ENCODE measurements at places on chromosomes 3 and 15.
A peak's percentile ranks its signal among the peaks of the same experiment; 100 is the strongest.

DNA sequence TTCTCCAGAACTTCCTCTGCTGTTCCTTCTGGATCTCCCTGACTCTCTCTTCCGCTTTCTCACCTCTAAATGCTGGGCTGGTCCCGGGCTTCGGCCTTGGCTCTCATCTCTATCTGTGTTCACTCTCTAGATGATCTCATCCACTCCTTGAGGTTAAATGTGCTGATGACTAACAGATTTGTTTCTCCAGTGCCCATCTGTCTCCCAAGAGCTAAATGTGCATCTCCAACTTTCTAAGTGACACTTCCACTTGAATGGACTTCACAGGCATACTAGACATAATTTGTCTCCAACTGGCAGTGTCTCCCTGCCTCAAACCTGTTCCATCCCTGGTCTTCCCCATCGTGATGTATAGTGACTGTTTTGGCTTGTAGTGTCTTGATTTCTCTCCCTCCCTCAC lies 95.3 kb downstream of the ITPR1 start:
- peak; percentile 26 for DNase-seq

DNA sequence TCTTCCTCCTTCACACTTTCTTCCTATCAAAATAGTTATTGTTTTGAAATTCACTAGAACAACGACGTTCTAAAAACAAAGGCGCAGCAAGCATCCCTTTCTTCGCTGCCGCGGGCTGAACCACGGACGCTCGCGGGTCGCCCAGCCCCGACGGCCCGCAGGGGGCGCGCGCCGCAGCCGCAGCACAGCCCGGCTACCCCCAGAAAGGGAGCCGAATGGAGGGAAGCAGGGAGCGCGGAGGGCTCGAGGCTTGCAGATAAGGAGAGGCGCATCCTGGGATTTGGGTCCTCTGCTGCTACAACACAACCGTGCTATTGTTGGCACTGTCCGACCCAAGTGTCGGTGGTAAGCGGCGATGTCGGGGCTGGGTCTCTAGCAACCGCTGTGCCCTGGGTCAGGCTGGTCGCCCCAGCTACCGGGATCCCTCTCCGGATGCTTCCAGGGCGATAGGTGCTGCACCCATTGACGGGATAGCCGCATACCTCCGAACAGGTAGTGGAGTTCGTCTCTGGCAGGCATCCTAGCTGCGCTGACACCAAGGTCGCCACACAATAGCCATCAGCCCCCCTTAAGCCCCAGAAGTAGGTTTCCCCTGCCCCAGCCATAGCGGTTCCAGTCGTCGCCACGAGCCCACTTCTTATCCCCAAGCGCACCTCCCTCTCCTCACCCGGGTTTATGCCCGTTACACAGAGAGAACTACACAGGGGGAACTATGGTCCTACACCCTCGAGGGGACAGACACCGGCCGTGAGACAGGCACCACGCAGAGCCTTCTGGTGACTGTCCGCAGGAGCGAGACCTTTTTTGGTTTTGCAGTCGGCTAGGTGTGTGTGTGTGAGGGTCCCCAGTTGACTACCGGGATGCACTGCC lies 6.0 kb downstream of the ONECUT1 start:
- no peak for DNase-seq

DNA sequence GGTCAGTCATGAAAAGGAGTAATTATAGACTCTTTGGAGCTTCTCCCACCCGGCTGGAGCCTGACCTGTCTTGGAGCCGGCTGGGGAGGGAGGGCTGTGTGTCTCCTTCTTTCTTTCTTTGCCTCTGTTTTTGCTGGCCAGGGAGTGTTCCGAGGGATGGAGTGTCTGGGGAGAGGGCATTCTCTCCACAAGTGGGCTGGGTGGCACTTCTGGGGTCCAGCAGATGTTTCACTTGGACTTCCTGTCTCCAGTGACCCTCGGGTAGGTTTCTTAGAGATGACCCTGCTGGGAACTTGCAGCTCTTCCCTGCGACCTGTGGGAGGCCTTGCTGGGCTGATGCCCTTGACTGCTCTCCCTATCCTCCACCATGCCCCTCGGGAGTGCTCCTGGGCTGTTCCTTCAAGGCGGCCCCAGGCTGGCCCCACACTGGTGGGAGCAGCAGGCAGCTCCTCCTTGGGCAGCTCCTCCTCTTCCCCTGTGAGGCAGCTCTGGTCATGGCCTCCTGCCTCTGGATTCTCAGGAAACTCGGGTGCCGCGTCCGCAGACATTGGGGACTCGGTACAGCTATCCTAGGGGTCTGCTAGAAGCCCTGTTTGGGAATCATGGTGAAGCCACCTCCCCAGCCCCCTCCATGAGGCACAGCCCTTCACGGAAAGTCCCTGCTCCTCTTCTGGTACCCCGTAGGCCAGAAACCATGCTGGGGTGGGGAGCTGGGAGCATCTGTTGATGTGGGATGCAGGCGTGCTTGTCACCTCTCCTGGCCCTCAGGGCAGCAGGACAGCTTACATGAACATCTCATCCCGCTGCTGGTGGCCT lies 44.9 kb downstream of the APBA2 start:
- DNase-seq = no peak

DNA sequence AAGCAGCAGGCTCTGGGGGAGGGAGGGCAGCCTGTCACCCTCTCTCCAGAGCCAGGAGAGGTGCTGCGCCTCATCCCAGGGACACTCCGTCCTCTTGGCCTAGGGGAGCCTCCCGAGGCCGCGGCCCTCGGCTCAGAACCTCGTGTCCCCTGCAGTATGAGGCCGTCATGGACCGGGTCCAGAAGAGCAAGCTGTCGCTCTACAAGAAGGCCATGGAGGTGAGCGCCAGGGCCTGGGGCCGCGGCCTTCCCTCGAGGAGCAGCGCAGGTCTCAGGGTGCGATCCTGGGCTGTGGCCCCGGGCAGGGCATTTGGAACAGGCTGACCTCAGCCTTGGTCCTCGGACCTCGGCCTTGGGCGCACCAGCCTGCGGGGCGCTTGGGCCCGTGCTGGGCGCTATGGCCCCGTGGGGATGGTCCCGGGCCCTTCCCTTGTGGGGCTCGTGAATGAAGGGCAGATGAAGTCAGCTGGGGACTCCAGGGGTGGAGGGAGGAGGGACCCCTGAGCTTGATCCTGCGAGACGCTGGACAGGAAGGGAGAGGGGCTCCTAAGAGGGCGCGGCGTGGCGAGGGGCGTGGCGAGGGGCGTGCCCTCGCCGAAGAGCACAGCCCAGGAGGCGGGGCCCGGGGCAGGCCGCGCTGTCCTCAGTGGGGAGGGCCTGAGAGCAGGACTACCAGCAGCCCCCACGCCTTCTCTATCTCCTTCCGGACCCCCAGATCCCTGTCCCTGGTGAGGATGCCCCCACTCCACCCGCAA lies 32.9 kb downstream of the PSTPIP1 start:
- no peak for DNase-seq

DNA sequence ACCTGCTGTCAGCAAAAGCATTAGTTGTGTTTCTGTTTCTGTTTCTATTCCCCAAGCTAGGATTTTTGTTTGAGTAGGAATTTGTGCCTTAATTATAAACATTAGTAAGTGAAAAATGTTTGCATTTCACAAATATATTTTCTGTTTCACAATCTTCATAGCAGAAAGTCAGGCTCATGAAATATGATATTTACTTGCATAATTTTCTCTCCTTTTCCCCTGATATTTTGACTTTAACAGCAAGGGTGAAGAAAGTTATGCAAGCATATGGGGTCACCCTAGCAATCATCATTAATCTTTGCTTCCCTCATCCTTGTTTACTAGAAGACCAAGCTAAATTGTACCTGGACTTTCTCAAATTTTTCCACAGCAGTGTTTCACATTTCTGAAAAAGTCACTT lies 140.3 kb upstream of the SEMA6D start:
- DNase-seq = no peak

- no peak for DNase-seq
Observed at GRCh38 chr15:49908236-49908932, 210.6 kb downstream of the ATP8B4 start.

DNA sequence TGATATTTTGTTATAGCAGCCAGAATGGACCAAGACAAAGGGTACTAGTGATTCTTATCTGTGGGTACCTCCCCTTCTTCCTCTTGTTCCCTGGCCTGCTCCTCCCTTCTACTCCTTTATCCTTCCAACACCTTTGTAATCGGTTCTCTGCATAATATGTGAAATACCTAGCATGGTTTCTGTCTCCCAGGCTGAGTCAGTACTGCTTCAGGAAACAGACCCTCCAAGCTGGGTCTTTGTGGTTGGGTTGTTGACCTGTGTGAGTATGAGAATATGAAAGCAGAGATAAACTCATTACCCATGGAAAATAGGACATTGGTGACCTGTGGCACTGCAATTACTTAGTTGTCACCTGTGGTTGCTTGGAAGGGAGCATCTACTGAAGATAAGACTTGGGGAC lies 69.3 kb upstream of the KLF13 start:
- no peak for DNase-seq

- no peak for DNase-seq
Observed at GRCh38 chr3:164539215-164539614, 539.1 kb downstream of the SI start.

- peak; percentile 87 for DNase-seq
Observed at GRCh38 chr3:23748398-23749110, 57.2 kb upstream of the UBE2E1 start.

- no peak for DNase-seq
Observed at GRCh38 chr15:58742819-58743502, 6.5 kb downstream of the ADAM10 start.

GRCh38 chr15:85743392-85744055 lies 51.2 kb downstream of the KLHL25 start:
- DNase-seq = no peak

DNA sequence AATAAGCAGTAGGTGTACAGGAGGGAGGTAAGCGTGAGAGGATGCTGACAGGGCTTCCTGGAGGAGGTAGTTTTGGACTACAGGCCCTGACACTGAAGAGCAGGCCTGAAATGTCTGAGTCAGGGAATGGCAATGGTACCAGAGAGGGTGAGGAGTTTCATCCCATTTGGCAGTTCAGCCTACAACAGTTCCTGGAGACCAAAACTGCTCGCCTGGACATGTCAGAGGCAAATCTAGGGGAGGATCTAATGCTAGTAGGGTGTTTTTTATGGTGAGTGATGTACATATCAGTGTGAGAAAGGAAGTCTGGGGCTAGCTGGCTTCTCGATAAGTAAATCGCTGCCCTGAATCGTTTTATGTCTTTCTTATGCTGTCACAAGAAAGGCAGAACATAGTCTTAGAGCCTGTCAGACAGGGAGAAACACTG lies 13.8 kb upstream of the TNFSF10 start:
- DNase-seq = peak; percentile 58

DNA sequence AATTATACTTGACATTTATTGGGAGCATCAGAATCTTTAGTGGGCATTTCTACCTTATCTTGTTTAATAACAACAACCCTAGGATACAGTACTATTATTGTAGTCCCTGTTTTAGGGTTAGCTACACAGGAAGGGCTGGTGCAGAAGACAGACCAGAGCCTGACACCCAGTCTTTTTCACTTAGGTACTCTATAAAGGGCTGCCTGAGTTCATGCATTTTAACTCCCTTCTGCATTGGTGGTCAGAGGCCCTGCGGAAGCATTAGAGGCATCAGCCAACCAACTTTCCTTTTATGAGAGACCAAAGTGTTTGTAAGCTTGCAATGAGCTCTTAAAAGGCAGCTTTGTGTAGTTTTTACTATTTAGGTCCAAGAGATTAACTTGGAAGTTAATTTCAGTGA lies 105.4 kb downstream of the PLCL2 start:
- no peak for DNase-seq

GRCh38 chr3:188729422-188729821 lies 442.3 kb upstream of the TPRG1 start:
- no peak for DNase-seq

DNA sequence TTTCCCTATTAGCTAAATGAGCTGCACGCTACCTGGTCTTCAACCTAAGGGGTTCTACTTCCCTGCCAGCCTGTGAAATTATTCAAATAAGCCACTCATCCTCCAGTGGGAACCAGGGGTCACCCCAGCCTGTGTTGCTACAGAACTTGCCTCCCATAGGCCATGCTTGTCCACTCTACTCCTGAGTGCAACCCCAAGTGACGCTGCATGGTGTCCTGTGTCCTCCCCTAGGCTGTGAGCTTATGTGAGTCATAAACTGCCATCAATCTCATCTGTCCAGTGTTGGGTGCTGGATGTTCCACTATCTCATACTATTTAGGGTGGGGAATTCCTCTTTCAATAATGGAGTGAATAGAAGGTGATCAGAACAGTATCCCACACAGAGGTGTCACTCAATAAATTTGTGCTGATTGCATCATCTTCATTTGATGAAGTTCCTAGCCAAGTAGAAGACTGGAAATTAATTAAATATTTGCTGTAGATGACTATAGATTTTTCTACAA lies 49.8 kb upstream of the SSR3 start:
- DNase-seq = no peak

DNA sequence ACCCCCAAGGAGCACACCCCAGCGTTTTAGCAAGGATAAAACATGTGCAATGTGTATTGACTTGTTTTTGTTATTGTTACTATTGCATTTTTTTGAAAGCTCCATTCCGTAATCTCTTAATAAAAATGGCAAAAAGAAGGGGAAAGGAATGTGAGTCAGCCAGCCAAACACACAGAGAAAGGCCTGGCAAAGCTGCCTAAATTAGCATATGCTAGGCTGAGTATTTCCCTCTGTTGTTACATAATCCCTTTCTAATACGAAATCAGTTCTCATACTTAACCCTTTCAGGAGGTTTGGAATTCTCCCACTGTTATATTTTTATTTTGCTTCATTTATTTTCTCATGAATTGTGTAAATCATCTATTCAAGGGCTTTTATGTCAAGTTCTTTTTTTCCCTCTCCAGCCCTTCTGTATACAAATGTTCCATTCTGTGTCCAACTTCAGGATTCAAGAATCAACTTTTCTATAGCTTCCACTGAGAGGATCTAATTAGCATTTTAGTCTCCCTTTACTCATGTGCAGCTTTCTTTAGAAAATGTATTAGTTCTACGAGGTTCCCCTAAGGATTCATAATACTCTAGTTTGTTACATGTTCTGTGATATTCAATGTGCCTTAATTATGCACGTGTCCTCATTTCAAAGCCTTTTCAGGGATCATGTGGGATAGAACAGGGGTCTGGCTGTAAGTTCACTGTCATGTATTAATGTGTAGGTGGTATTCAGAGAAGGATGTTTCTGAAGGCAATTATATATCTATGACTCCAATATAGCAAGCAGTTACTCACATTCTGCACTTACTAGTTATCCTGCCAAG lies 9.2 kb downstream of the CADM2 start:
- no peak for DNase-seq

DNA sequence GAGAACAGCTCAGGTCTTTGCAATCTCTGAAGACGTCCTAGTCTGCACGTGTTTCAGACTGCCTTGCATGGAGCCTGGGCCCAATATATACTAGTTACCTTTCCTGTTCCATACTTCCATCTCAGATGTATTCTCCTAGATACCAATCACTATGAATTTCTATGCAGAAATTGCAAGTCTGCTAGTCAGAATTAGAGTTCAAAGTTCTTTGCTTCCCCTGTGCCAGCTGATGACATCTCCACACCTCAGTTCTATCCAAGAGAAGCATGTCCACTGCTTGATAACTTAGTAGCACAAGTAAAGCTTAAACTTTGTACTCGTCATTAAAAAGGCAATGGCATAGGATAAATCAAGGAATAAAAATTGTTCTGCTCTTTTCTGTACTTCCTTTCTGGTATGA lies 133.6 kb upstream of the PLXND1 start:
- no peak for DNase-seq

- no peak for DNase-seq
Observed at GRCh38 chr3:59968513-59969045, 918.8 kb upstream of the CFAP20DC start.
